ENCODE measurements at places on chromosomes 12 and 14.
A peak's percentile ranks its signal among the peaks of the same experiment; 100 is the strongest.

- DNase-seq, result peak; percentile 94
These were observed 7.9 kb downstream of the SETD1B start for GRCh38 chr12:121811434-121812319.

DNA sequence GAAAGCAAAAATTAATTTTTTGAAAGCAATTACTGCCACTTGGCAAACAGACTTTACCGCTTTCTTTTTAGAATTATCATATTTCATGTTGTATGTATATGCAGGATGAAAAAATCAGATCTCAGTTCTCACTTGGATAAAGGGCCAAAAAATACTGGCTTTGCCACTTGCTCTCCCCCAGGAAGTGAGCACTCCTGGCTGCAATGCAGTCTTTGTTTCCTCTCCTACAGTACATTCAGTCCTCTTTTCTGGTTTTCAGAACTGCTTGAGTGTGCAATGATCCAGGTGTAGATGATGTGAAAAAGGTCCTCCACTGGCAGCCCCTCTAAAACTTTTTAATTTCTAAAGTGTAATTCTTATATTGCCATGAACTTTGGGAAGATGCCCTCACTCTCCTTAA is 183.4 kb downstream of the SLC25A21 start:
- no peak for DNase-seq

- DNase-seq, result no peak
These were observed 397.2 kb downstream of the NRXN3 start for GRCh38 chr14:78567343-78567742.

DNA sequence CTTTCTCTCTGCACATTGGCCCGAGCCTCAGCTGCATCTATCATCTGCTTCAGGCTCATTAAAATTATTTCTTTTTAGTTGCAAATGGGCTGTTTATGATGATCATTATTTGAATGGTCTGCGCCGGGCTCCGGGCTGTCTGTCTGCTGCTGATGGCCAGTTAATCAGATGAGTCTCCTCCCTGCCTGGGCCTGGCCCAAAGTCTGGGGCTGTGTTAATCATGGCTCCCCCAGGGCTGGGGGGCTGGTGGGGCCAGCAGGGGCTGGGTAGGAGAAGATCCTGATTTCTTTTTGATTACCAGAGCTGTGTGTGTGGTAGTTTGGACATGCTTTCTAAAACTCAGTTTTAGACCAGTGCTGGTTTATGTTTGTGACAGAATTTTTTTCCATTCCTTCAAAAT is 159.1 kb downstream of the PHETA1 start:
- DNase-seq, result no peak

DNA sequence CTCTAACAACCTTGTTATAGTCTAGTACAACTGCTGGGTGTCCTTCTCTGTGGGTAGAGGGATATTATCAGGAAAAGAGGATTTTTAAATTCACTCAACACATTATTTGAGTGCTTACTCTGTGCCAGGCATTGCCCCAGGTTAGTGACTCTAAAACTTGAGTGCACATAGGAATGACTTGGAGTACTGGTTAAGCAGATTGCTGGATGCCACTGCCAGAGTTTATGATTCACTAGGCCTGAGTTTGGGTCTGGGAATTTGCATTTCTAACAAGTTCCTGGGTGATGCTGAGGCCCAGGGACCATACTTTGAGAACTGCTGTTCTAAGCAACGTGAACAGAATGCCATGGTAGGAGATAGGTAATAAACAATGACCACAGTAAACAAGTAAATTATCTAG is 96.6 kb downstream of the CFAP54 start:
- no peak for DNase-seq

GRCh38 chr12:38711054-38711453 is 194.3 kb downstream of the CPNE8 start:
- no peak for DNase-seq

GRCh38 chr12:120514002-120514401 is 15.0 kb downstream of the COQ5 start:
- DNase-seq, result no peak

DNA sequence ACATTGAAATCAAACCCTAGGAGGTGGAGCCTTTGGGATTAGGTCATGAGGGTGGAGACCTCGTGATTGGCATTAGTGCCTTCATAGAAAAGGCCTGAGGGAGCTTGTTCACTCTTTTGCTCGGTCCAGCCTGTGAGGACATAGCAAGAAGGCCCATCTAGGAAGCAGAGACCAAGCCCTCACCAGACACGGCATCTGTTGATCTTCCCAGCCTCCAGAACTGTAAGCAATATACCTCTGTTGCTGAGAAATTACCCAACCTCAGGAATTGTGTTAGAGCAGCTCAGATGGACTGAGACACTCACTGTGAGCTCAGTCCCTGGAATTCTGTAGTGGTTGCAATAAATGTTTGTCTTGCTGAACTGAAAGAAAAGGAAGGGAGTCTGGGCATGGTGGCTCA is 116.2 kb upstream of the MAP1LC3B2 start:
- no peak for DNase-seq

DNA sequence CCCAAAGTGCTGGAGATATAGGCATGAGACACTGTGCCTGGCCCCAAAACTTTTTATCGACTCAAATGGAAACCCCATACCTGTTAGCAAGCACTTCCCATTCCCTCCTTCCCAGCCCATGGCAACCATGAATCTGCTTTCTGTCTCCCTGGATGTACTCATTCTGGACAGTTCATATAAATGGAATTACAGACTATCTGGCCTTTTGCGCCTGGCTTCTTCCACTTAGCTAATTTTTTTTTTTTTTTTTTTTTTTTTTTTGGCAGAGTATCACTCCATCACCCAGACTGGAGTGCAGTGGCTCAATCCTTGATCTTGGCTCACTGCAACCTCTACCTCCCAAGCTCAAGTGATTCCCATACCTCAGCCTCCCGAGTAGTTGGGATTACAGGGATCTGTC is 134.5 kb upstream of the MED13L start:
- DNase-seq, result no peak

DNA sequence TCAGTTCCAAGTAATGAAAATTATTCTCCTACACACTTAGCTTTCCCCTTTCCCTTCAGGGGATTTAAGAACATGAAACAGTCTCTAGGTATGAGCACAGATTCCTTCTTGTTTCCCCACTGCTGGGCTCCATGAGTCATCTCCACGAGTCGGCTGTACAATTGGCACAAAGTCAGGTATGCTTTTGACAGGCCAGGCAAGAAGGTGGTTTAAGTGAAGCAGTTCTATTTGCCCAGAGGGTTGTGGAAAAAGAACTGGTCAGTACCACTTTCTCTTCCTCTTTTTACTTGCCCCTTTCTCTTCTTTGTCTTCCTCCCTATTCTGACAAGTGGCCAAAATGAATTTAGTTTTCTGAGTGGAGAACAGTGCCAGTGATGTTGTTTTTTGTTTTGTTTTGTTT is 16.3 kb downstream of the DYNC1H1 start:
- no peak for DNase-seq

- DNase-seq, result peak; percentile 62
These were observed 7.8 kb downstream of the ZDHHC22 start for GRCh38 chr14:77133720-77134338.

GRCh38 chr12:93316623-93316971 is 61.1 kb upstream of the NUDT4 start:
- DNase-seq, result no peak

GRCh38 chr12:103729499-103729898 is 111.5 kb downstream of the NT5DC3 start:
- no peak for DNase-seq

DNA sequence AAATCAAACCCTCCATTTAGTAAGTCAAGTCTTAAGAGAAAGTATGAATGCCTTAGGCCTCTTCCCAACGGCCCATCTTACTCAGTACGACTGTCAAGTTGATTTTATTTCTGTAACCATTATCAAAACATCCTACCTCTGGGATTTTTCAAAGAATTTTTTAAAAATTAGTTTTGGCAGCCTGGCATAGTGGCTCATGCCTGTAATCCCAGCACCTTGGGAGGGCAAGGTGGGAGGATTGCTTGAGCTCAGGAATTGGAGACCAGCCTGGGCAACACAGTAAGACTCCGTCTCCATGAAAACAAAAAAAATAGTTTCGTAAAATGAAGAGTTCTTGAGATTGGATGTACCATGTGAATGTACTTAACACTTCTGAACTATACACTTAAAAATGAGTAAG is 4.1 kb downstream of the FGD6 start:
- DNase-seq, result no peak

DNA sequence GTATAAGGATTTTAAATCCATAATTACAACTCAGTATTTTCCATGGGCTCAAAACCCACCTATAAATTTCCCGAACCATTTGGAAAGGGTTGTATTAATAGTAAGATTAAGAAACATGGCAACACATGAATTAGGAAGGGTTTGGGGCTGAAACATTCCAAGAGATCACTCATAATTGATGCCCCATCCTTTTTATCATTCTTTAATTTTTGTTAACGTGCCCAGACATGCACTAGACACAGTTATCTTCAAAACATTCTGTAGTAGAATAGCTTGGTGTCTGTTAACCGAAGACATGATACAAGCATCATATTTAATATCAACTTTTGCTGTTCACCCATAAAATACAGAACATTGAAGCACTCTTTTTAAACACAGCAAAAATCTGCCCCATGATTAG is 106.8 kb upstream of the FRMD6 start:
- DNase-seq, result no peak

DNA sequence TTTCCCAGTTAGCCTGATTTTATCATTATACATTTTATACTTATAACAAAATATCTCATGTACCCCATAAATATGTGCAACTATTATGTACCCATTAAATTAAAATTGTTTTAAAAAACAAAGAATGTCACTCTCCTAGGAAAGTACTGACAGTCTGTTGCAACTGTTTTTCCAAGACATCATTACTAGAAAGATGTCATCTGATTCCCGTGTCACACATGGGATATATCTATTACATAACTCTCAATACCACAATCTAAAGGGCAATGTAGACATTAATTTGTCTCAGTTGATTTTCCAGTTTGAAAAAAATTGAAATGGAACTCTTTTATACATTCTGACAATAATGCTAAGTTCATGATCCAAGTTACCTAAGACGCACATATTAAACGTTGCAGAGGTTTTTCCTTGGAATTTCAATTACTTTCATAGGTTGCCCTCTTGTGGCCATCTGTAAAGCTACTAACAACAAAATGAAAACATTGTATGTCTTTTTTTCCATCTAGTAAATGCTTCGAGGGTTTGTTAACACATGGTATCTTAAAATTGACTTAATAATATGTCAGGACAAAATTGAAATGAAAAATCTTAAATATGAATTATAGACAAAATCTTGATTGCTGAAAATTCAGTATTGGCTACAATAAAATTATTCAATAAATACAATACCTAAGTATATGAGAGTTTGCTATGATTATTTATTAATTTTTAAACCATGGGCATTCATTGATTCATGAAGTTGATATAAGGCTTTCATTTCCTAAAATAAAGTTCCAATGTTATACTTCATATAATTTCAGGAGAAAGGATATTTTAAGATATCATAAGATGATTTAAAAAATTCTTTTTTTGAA is 131.6 kb downstream of the PPFIA2 start:
- peak; percentile 22 for DNase-seq

GRCh38 chr14:21220874-21221477 is 48.3 kb downstream of the HNRNPC start:
- no peak for DNase-seq

- DNase-seq, result no peak
These were observed 240.6 kb downstream of the SLC25A21 start for GRCh38 chr14:36931791-36932190.

Measured in HEK293T (cell line).